ENCODE measurements at places on chromosomes 3 and 15.

GRCh38 chr15:63332367-63333124 is 49.1 kb downstream of the CA12 start:
- DNase-seq = no peak

- no peak for DNase-seq
Observed at GRCh38 chr3:115547207-115547606, 76.1 kb upstream of the GAP43 start.

DNA sequence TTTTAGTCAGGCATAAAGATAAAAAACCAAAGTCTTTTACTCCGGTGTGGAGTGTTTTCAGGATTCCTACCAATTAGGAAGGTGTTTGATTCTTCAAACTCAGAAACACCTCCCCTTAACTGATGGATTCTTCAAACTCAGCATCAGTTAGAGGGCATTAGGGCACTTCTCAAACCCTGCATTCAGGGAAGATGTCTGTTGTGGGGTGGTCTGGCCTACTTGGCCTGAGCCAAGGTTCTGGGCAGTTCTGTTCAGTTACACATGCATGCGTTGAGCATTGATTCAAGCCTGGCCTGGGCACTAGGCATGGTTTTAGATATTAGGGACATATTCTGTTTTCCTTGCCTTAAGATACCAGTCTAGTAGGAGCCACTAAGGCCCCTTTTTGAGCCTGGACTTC is 1.0 kb downstream of the HGD start:
- DNase-seq = no peak

DNA sequence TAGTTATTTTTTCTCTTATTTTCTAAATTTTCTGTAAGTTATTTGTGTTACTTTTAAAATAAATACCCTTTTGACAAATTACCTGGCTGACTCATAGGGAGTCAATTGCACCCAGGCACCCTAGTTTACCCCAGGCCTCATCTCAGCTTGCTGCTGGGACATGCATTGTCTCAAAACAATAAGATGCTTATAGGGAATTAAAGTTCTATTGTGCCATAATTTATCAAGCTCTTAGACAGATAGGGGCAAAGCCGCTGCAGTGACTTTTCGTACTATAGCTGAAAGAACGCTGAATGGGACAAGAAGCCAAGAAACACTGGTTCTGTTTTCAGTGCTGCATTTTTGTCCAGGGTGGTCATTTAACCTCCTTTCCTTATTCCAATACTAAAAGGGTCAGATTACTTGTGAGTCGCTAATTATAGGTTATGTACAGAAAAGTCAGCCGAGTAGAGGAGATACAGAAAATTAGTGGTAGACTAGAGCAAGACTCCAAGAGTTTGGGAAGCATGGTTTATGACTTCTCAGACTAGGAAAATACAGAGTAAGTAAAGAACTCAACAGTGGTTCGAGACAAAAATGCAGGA is 50.3 kb downstream of the EXD1 start:
- DNase-seq = no peak

- no peak for DNase-seq
Observed at GRCh38 chr15:76310475-76311099, 682 bp downstream of the ETFA start.

- DNase-seq = no peak
Observed at GRCh38 chr3:147417551-147418295, 8.6 kb downstream of the ZIC1 start.

DNA sequence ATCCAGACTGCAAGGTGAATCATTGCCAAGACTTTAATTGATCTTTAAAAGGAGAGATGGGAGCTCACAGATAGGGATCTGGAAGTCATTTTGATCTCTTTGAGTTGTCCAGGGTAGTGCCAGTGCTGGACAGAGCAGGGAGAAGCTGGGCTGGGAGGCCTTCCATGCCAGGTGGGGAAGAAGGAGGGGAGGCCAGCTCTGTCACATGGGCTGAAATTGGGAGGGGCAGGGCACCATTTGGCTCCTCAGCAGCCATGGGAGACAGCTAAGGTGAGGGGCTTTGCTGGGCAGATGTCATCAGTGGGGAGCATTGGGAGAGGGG is 23.4 kb downstream of the SMAD6 start:
- DNase-seq = no peak

- DNase-seq = no peak
Observed at GRCh38 chr15:81779181-81779580, 266.6 kb downstream of the MEX3B start.

DNA sequence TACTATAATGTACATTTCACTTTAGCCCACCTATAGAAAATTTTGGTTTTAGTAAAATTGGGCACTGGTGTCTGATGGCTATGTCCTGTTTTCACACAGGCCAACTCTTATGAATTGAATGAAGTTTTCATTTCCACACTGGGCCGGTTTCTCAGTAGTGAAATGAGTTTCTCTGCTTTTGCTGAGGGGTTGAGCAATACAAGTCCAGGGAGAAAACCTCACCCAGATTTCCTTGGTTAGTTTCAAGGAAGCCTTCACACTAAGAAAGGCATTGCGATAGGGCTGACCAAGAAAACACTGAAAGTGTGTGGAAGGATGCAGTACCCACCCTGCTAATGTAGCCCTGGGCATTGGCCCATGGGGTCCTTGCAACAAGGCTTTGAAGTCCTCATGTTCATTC is 331.5 kb upstream of the CFAP20DC start:
- no peak for DNase-seq

- no peak for DNase-seq
Observed at GRCh38 chr3:15768421-15769255, 29.1 kb downstream of the ANKRD28 start.

- no peak for DNase-seq
Observed at GRCh38 chr3:113193288-113193687, 18.1 kb upstream of the BOC start.

DNA sequence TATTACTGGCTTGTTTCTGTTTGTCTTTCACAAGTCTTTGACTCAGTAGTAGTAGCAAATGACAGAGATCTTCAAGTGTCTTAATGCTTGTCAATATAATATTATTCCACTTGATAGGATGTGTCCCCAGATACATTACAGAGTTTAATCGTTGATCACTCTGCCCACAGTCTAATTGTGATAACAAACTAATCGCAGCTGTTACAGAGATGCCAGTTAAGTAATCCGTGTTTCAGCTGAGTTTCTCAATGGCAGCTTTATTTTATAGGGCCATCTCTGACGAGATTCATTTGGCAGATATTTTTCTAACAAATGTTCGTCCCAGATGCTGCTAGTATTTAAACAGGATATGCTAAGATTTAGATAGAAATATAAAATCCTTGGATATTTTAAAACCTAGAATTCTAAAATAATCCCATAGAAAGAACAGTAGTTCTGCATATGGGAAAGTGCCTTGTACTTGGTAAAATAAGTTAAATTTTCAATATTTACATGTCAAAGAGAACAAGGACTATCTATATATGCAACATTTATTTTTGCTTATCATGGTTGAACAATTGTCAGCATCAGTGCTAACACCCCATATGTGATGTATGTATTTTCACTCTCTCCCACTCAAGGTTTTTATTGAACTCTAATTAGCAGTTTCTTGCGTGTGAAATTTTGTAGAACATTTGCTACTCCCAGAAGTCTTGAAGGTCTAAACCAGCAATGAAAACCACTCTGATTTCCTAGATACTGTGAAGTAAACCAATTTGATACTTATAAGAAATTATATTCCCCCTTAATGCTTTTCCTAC is 185.5 kb downstream of the MBNL1 start:
- no peak for DNase-seq

DNA sequence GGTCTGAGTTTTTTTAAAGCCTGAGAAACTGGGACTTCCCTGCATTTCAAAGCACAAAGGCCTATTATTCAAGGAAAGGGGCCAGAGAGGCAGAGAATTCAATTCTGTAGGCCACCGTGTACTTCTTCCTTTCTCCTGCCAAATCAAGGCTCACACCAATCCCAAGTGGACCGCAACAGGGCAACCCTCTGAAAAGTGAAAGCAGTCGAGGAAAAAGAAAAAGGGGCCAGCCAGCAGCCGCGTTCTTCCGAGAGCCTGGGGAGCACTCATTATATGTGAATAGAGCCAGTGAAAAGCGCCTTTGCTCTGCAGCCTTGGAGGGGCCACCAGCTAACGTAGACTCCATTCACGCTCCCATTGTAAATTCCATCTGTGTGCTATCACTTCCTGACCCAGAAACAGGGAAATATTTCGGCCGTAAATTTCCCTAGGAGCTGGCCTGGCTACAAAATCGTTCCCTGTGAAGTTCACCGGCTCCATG is 45.9 kb upstream of the THUMPD3 start:
- DNase-seq = no peak

DNA sequence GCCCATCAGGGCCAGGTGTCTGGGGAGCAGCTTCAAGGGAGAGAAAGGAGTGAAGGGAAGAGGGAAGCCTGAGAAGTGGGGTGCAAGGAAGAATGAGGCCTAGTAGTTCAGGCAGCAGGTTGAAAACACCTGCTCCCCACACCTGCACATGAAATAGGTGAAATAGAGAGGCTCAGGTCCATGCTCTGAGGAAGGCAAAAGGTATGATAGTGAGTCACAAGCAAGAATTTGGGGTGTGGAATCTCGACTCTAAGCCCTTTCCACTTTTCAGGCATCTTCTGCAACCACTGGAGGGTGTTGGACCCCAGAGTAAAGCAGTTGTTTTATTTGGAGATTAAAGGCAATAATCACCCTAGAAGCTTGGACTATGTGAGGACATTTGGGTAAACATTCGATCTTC is 157.5 kb downstream of the CTNNB1 start:
- DNase-seq = no peak

DNA sequence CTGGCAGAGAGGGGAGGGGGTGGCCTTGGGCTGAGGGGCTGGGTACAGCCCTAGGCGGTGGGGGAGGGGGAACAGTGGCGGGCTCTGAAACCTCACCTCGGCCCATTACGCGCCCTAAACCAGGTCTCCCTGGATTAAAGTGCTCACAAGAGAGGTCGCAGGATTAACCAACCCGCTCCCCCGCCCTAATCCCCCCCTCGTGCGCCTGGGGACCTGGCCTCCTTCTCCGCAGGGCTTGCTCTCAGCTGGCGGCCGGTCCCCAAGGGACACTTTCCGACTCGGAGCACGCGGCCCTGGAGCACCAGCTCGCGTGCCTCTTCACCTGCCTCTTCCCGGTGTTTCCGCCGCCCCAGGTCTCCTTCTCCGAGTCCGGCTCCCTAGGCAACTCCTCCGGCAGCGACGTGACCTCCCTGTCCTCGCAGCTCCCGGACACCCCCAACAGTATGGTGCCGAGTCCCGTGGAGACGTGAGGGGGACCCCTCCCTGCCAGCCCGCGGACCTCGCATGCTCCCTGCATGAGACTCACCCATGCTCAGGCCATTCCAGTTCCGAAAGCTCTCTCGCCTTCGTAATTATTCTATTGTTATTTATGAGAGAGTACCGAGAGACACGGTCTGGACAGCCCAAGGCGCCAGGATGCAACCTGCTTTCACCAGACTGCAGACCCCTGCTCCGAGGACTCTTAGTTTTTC is 4.9 kb downstream of the ISL2 start:
- DNase-seq = no peak

DNA sequence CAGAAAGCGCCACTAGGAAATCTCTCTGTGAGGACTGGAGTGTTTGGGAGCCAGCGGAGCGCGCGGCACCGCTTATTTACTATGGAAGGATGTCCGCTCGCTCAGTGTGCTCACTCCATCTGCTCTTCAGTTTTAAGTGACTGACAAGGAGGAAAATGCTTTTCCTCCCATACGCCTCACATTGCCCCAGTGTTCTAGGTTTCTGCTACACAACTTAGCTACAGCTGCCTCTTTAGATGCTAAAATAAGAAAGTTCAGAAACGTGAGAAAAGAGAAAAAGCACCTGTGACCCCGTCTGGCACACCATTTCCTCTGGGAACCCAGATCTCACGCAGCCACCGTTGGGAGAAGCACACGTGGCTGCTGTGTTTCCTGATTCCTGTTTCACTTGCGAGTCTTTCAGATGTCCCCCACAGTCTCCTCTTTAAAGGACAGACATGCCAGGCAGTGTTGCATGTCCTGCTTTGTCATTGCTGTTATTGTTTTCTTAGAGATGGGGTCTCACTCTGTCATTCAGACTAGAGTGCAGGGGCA is 11.7 kb upstream of the MUSTN1 start:
- DNase-seq = no peak

DNA sequence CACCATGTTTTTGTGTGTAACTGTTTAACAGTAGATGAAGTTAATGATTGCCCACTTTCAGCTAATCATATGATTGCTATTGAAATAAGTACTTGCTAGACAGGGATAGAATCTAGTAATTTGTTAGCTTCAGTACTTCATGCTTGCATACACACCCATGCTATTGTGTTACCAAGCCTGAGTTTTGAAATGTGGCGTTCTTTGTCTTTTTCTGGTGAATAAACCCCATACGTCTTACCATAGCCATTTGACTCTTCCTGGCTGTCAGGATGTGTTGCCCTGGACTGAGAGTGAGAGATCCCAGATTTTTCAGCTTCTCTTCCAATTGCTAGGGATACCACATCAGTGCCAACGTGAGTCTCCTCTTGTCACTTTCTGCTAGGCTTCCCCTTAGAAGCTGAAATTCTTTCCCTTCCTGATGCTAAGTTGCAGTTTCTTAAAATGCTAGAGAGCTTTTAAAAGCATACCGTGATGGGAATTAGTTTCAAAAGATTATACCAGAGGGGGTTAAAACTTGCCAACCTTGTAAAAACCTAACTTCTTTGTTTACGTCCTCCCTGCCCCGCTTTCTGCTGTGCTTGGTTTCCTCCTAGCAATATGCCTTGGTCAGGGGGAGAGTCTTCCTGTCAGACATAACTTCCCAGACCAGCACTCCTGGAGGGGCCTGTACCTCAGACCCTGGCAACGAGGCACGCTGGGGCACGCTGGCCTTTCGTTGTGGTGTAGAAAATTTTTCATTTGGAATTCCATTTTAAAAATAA is 62.9 kb upstream of the ULK4 start:
- DNase-seq = no peak

DNA sequence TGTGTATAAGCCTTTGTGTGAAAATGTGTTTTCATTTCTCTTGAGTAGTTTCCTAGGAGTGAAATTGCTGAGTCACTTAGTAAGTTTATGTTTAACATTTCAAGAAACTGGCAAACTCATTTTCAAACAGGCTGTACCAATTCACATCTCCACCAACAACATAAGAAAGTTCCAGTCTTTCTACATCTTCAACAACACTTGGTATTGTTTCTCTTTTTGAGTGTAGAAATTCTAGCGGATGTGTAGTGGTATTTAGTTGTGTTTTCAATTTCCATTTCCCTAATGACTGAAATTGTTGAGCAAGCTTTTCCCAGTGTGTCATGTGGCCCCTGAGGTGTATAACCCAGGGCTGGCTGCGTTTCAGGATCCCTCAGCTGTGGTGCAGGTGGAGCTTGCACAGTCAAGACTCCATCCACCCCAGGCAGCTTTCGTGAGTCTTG is 258.5 kb downstream of the PDCD6IP start:
- DNase-seq = no peak

DNA sequence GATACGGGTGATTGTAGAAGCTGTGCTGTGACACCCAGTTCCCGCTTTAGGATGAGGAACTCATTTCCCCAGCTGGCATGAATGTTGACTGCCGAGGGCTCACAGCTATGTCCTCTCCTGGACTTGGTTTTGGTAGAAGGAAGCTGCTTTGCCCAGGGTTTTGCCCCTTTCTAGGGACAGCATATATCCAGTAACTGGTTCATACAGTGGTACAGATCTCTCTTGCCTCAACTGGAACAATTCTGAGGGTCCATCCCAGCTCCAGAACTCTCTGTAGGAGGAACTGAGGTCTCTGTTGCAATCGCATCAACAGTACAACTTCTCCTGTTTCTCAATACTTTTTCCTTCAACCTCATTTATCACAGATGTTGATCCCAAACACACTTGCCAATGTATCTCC is 54.5 kb upstream of the FNDC3B start:
- DNase-seq = no peak

Data from stimulated activated CD8-positive, alpha-beta memory T cell treated with anti-CD3 and anti-CD28 coated beads, Interleukin-7, amount 100 ng/mL, for 24 hours (primary cell).